ENCODE measurements at places on chromosomes 2 and 18. TPM values are rescaled to one million over a fixed set of nuclear protein-coding genes. Genes with fewer than 3 reads are reported as not detected.

MEX3C gene
- 45.7 TPM for total RNA-seq

DNA sequence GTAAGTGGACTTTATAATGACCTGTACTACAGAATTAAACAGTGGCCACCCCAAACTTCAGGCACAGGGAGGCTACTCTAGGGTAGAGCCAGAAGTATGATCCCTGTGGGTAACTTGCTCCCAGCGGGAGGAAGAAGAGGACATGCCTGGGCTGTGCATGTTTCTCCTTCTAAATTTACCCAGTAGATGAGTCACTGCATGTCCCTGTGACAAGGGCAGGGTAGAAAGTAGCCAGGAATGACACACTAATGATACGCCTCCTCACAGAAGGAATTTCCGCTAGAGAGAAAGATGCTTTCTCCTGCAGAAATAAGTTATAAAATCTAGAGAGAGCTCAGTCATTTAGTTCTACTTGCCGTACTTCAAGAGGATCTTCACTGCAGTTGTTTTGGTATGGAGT, 7.5 kb downstream of the ACYP2 start:
- H3K4me3 ChIP-seq: no peak overlapping the region
- no peaks in the 10 kb centered on the region for H3K36me3 ChIP-seq
- H3K27me3 ChIP-seq: no peaks in the 10 kb centered on the region
- no peak overlapping the region for H3K27ac ChIP-seq
- no peak for DNase-seq
- H3K4me1 ChIP-seq: no peaks in the 10 kb centered on the region

COLEC12 gene
- total RNA-seq: 13.8 TPM

DNA sequence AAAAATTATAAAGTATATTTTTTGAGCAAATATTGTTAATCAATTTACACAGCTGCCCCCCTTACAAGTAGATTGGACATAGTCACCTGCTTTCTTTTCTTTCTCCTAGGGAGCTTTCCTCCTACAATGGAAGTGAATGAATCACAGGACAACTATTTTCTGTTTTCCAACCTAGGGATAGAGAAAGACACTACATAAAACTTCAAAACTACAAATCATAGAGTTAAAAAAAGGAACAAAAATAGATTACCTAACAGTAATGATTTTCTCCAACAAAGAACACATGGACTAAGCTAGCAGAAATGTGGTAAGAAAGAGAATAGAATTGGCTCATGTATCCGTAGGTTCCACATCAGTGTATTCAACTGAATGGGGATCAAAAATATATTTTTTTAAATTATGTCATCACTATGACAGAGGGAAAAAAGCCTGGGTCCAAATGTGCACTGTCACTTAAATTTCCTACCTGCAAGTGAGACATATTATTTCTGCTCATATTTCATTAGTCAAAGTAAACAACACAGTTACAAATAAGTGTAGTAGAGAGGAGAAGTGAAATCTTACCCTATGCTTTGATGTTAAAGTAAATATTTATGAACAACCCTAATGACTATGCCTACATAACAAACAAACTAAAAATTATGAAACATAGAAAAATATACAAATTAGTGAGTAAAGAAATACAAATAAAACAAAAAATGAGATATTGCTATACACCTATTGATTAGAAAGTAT, 756.7 kb downstream of the SOCS6 start:
- H3K4me3 ChIP-seq: no peak overlapping the region
- H3K36me3 ChIP-seq: no peaks in the 10 kb centered on the region
- peak overlapping the region; percentile 35 for H3K27ac ChIP-seq
- no peaks in the 10 kb centered on the region for H3K27me3 ChIP-seq

GRCh38 chr2:22247466-22247865, 1123.7 kb downstream of the TDRD15 start:
- no peaks in the 10 kb centered on the region for H3K36me3 ChIP-seq
- H3K27me3 ChIP-seq: no peaks in the 10 kb centered on the region

DNA sequence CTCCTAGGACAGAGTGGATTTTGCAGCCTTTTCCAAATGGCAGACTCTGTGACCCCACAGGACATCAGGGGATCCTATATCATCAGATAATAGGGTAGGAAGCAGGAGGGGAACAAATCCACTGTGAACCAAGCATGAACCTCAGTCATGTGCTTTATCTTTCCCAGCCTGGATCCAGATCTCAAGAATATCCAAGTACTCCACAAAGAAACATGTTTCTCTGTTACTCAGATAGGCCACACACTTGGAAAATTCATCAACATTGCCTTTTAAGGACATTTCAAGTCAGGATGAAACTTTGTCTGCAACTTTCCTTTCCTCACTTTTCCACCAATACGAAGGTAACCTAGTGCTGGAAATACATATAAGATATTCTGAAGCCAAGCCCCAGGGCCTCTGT, 85.8 kb downstream of the RDH14 start:
- H3K27me3 ChIP-seq: no peaks in the 10 kb centered on the region
- H3K36me3 ChIP-seq: no peaks in the 10 kb centered on the region
- no peak overlapping the region for H3K27ac ChIP-seq

DNA sequence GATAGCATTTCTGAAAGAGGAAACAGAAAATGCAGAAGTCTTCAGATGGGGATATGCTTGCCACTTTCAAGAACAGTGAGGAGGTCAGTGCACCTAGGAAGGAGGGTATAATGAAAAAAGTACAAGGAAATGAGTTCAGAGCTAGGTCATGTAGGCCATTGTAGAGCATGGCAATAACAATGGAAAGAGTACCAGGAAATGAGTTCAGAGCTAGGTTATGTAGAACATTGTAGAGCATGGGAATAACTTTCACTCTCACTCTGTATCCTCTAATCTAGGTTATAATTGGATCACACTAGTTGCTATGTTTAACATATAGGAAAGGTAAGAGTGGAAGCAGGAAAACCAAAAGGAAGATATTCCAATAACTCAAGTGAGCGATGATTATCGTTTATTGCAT, 12.3 kb downstream of the SCG2 start:
- H3K4me1 ChIP-seq: peaks cover 3% of the 10 kb centered on the region
- H3K36me3 ChIP-seq: no peaks in the 10 kb centered on the region
- peaks cover 5% of the 10 kb centered on the region for H3K27me3 ChIP-seq
- H3K27ac ChIP-seq: no peak overlapping the region
- H3K4me3 ChIP-seq: no peak overlapping the region

GRCh38 chr2:113054066-113054465, 1.4 kb upstream of the IL36B start:
- no peak for DNase-seq
- H3K27me3 ChIP-seq: no peaks in the 10 kb centered on the region
- H3K4me3 ChIP-seq: no peak overlapping the region
- H3K4me1 ChIP-seq: no peaks in the 10 kb centered on the region
- H3K36me3 ChIP-seq: no peaks in the 10 kb centered on the region

DSG2 gene
- not detected for total RNA-seq

DNA sequence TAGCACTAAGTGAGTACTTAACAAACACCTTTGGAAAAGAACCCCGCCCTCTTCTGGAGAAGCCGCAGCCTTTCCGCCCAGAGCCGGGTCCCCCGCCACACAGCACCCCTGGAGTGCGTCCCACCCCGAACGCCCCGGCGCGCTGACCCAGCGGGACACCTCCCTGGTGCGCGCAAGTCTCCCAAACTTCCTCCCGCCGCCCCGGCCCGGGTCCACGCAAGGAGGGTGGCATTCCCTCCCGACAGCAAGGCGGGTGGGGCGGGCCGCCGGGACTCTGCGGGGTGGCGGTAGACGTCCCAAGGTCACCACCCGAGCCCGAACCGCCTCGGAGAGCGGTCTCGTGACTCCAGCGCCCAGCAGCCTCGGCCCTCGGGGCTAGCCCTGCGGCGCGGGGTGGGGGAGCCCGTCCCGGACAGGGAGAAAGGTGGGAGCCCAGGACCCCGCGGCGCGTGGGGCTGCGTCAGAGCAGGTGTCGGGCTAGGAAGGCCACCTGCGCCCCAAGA, 598 bp downstream of the CCDC93 start:
- H3K36me3 ChIP-seq: no peaks in the 10 kb centered on the region
- H3K27ac ChIP-seq: peak overlapping the region; percentile 80
- DNase-seq: peak; percentile 21
- H3K27me3 ChIP-seq: peaks cover 1% of the 10 kb centered on the region
- peaks cover 14% of the 10 kb centered on the region for H3K4me1 ChIP-seq

DNA sequence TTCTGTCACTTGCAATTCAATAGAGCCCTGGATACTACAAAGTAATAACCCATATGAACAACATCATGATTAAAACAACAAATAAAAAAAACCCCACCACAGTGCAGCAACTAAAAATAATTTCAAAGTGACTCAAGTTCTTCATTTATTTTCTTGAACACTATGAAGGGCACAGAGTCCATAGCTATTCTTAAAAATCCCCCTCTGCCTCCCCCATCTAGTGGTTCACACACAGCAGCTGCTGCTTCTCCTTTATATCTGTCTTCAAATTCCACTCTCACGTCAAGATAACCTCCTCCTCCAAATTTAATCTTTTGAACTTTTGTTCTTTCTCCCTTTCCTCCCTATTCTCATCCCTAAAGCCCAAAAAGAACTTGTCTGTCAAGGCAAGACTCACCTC, 591.3 kb downstream of the ZEB2 start:
- no peak for DNase-seq
- H3K27me3 ChIP-seq: peaks cover 2% of the 10 kb centered on the region
- H3K36me3 ChIP-seq: no peaks in the 10 kb centered on the region
- H3K4me3 ChIP-seq: no peak overlapping the region
- H3K4me1 ChIP-seq: no peaks in the 10 kb centered on the region

DNA sequence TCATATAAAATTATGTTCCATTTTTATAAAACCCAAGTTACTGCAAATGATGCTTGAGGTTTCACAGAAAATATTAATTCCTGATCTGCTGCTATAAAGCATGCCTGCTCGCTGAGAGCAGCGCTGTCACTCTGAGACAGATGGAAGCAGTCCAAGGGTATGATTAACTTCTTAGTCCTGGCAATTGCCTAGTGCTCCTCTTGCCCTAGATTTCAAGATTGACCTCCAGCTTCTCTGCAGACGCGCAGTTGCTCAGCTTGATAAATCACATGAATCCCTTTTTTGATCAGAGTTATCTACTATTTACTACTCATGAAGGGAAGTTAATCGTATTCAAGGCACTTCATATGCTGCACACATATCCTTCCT, 154.6 kb upstream of the REV1 start:
- no peak overlapping the region for H3K27ac ChIP-seq
- no peak for DNase-seq
- H3K36me3 ChIP-seq: no peaks in the 10 kb centered on the region
- H3K4me1 ChIP-seq: no peaks in the 10 kb centered on the region
- H3K27me3 ChIP-seq: peaks cover 3% of the 10 kb centered on the region

MAPK4 gene
- not detected for total RNA-seq

NLRC4 gene
- total RNA-seq: not detected

GRCh38 chr2:96501886-96502810, 3.0 kb downstream of the NEURL3 start:
- no peaks in the 10 kb centered on the region for H3K36me3 ChIP-seq
- DNase-seq: no peak
- H3K4me3 ChIP-seq: no peak overlapping the region
- no peaks in the 10 kb centered on the region for H3K4me1 ChIP-seq
- H3K27ac ChIP-seq: no peak overlapping the region

TNS1 gene
- 35.6 TPM for total RNA-seq

LRRTM4 gene
- not detected for total RNA-seq

GRCh38 chr2:175022923-175023322, 17.7 kb upstream of the CHN1 start:
- H3K27ac ChIP-seq: no peak overlapping the region
- no peak for DNase-seq
- no peaks in the 10 kb centered on the region for H3K36me3 ChIP-seq
- H3K27me3 ChIP-seq: no peaks in the 10 kb centered on the region
- no peaks in the 10 kb centered on the region for H3K4me1 ChIP-seq

GRCh38 chr2:181037922-181038321, 57.5 kb downstream of the UBE2E3 start:
- H3K4me3 ChIP-seq: no peak overlapping the region
- H3K36me3 ChIP-seq: no peaks in the 10 kb centered on the region
- no peaks in the 10 kb centered on the region for H3K27me3 ChIP-seq

GPR17 gene
- total RNA-seq: not detected

GALR1 gene
- total RNA-seq: not detected

IL18RAP gene
- total RNA-seq: not detected

DNA sequence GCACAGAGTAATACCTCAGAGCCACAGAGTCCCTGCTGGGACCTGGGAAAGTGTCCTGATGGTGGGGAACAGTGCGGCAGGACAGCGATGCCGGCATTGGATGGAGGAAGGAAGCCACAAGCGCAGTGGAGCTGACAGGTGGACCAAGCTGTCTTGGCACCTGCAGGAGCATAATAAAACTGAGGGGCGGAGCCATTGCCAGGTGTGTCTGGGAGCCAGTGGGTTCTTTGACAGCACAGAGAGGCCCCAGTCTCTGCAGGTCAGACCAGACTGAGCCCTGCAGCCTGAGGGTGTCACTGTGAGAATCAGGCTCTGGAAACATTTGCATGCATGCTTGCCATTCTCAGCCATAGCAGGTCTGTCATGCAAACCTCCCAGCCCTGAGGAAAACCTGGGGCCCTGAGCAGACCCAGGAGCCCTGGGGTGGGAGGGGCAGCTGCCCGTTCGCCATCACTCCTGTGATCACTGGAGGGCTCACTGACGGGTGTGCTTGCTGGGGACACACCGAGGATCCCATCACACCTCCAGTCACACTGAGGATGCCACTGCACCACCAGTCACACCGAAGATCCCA, 210.5 kb upstream of the HDAC4 start:
- no peaks in the 10 kb centered on the region for H3K36me3 ChIP-seq
- DNase-seq: no peak
- H3K27ac ChIP-seq: no peak overlapping the region
- H3K4me1 ChIP-seq: no peaks in the 10 kb centered on the region
- H3K4me3 ChIP-seq: no peak overlapping the region

Measured in endothelial cell of umbilical vein (primary cell).